ENCODE measurements at places on chromosomes 2 and 18.

DNA sequence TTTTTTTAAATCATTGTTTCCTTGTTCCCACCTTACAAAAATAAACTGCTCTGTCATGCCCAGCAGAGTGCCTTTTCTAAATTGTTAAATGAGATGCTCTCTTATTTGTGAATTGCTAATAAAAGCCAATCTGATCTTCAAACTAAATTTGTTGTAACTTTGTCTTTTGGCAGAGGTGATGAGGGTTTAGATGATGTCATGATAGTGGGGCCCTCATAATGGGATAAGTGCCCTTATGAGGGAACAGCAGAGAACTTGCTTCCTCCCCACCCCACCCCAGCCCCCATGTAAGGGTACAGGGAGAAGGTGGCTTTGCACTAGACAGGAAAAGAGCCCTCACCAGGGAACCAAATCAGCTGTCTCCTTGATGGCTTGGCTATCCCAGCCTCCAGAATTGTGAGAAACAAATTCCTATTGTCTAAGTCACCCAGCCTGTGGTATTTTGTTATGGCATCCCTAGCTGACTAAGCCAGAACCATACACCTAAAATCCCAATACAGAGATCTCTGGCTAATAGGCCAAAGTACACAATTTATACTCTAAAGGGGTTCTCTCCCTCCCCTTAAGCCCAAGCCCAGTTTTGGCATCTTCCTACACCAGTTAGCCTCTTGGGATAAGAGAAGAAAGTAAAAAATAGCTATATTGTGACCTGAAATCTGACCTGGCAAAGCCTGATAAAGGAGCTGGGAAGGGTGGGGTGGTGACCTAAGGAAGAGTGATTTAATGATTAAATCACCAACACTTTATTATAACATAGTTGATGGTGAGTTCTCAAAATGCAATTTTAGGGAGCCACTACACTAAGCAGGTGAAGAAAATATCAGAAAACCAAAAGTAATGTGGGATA is 40.3 kb upstream of the HNRNPA3 start:
- no peak for DNase-seq

DNA sequence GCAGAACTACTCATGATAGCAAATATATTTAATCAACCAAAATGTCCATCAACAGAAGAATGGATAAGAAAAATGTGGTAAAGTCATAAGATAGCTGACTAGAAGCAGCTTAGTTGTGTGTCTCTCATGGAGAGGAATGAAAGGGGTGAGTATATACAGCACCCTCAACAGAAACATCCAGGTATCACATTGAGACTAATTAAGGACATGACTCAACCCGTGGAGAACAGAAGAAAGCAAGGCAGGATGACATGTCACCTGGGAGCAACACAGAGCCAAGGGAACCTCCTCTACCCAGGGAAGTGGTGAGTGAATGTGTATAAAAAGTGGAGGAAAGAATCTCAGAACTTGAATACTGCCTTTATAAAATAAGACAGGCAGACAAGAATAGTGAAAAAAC is 1695.0 kb upstream of the CELF4 start:
- DNase-seq: no peak

- DNase-seq: no peak
These were observed 68.4 kb downstream of the UGGT1 start for GRCh38 chr2:128159437-128159836.

- DNase-seq: peak; percentile 34
These were observed 73.1 kb downstream of the MAPK4 start for GRCh38 chr18:50632895-50633515.

DNA sequence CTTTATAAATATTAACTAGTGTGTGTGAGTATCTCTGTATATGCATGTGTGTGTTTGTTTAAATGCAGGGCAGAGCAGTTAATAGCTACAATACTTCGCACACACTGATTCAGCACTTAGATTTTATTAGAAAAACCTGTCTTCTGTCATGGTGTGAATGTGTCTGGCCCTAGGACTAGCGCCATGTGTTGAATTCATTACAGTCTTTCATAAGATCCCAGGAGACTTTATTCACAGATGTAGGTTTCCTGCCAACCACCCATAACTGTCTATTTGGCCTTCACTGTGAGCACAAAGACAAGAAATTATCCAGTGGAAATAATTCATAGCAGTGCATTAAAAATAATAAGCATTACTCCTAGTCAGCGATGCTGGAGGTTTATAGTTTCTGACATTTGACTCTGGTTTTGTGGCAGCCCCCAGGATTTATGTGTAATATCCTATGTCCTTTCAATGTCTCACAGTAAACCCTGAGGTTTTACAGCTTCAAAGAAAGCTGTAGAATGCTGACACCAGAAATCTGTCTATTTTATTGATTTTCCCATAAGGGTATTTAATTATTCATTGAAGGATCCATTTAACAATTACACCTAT is 93.9 kb downstream of the ZNF804A start:
- no peak for DNase-seq

All from ascending aorta (tissue), 2 donors.